ENCODE measurements at places on chromosomes 7 and 10. TPM values are rescaled to one million over a fixed set of nuclear protein-coding genes. Genes with fewer than 3 reads are reported as not detected.

GPRIN2 gene
- 0.50 TPM for total RNA-seq

ADAP1 gene
- total RNA-seq = 21.7 TPM

GLCCI1 gene
- total RNA-seq = 7.7 TPM

WNT8B gene
- total RNA-seq = not detected

CHRM2 gene
- 0.47 TPM for total RNA-seq

POT1 gene
- total RNA-seq = 16.4 TPM

DNA sequence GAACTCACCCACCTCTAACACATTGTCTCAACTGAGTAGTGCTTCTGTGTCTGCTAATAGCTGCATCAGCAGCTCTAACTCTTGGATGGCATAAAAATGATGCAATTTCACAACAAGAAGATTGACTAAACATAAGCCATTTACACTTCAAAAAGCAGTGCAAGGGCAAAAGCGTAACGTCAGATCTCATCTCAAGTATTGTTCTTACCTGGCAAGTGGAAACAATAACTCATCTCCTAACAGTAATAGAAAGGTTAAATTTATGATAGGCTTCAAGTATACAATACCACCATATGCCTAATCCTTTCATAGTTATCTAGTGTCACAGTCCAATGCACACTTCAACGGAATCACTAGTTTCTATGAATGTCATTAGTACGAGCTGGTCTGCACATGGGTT lies 14.8 kb downstream of the TPK1 start:
- DNase-seq = no peak

- no peak for DNase-seq
Observed at GRCh38 chr7:55190511-55191160, 171.8 kb downstream of the EGFR start.

DNA sequence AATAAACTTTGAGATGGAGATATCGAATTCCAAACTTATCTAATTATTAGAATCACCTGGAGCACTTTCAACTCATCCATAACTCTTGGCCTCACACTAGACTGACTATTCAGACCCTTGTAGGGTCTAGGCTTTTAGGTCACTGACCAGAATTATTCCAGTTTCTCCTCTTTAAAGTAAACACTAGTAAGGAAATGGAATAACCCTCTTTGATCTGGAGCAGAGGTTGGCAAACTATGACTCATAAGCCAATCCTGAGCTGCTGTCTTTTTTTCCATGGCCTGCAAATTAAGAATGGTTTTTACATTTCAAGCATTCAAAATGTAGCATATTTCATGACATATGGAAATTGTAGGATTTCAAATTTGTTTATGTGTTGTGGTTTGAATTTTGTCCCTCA lies 1601.9 kb downstream of the REEP3 start:
- no peak for DNase-seq

- DNase-seq = no peak
Observed at GRCh38 chr7:139842401-139843210, 13.5 kb downstream of the TBXAS1 start.

DNA sequence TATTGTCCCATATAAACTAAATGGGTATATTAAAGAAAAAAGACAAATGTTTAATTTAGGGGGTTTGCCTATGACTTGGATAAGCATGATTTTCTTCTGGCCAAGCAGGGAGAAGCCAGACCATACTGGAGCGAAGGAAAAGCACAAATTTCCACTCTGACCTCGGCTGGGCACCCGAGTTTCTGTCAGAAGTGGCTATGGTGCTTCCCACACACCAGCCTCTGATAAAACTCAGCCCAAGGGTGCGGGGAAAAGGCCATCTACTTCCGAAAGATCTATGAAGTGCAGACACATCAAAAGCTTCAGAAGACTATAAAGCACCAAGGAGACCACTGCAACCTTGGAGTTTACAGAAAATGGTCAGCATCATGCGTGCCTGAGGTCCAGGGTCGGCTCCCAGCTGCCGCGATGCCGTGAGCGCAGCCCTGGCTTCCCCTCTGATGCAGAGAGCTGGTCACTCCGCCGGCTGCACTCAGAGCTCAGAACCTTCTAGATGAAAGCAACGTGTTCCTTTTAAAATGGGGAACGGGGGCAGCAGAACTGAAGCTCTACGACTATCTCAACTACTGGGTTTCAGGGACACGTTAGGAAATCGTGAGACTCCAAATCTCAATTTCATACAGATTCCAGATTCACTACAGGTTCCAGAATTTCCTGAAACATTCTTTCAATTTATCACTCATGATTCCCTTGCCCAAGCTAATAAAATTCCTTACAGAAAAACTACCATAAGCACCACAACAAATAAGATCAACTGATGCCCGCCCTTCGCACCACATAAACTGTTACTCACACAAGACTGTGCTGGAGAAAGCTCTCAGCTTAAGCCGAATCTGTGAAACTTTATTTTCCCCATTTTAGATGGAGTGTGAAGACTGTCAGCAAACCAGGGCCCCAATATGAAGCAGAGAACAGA lies 84.5 kb downstream of the DIP2C start:
- no peak for DNase-seq
